ENCODE measurements at places on chromosomes 6 and 20.

GRCh38 chr20:38890497-38890818, 35.8 kb upstream of the FAM83D start:
- DNase-seq = peak; percentile 17

DNA sequence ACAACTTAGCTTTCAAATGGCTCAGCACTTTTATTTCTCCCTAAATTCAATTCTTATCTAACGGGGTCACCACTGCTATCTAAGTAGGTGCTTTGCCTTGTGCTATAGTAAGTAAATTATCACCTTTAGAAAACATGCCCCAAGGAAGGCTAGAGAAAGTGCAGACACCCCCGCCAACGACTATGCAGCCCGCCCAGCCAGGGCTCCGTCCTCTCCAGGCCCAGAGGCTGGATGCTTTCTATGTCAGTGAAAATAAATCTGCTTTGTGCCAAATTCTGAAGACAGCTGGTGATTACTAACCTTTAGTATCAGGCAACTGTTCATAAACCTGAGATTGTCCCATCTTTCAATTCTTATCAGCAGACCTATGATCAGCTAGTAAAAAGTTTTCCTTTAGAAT, 14.3 kb downstream of the KIAA0319 start:
- no peak for DNase-seq

DNA sequence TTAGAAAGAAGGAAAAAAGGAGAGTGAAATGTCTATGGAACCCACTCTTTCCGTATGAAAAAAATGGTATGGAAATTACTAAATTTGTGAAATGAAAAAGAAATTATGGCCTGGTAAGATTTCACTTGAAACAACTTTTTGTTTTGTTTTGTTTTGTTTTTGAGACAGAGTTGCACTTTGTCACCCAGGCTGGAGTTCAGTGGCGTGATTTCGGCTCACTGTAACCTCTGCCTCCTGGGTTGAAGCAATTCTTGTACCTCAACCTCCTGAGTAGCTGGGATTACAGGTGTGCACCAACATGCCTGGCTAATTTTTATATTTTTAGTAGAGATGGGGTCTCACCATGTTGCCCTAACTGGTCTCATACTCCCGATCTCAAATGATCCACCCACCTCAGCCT, 17.8 kb upstream of the GSTA5 start:
- DNase-seq = no peak

GRCh38 chr6:36636283-36636682, 42.1 kb downstream of the SRSF3 start:
- DNase-seq = no peak

GRCh38 chr20:20896606-20897005, 184.2 kb upstream of the RALGAPA2 start:
- no peak for DNase-seq

- DNase-seq = no peak
These were observed 166.3 kb upstream of the SULF2 start for GRCh38 chr20:47951521-47951971.

- no peak for DNase-seq
These were observed 54.6 kb downstream of the GMPR start for GRCh38 chr6:16292942-16293341.

- DNase-seq = no peak
These were observed 14.8 kb downstream of the CDS2 start for GRCh38 chr20:5141615-5142014.

GRCh38 chr6:168127384-168127868, 48.4 kb upstream of the FRMD1 start:
- no peak for DNase-seq

DNA sequence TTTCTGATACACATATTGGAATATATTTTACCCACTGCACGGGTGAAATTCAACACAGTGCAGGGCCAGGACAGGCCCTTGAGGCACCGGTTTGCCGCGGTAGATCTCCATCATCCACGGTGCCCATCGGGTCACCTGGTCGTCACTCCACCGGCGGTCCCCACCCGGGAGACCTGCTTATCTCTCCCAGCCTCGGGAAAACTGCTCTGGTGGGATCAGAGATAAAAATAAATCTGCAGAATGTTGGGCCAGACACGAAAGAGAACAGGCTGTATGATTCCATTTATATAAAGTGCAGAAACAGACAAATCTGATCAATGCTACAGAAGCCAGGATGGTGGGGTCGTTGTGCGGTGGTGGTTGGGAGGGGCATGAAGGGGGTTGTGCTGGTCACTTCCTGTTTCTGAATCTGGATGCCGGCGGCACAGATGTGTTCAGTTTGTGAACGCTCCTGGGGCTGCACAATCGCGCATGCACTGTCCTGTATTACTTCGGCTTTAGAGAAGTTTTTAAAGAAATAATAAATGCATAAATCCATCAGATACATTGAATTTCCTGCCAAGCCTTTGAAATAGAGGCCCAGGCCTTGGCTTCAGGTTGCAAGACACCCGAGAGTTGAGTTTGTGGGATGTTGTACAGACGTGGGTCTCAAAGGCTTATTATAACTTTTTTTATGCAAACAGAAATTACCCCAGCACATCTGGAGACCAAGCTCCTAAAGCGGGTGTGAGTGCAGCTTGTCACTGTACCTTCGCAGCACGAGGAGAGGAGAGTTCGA, 54.3 kb downstream of the ANKRD60 start:
- DNase-seq = no peak

GRCh38 chr6:126094411-126094810, 108.1 kb downstream of the TRMT11 start:
- DNase-seq = no peak

GRCh38 chr6:100726666-100727065, 154.5 kb downstream of the ASCC3 start:
- DNase-seq = no peak

DNA sequence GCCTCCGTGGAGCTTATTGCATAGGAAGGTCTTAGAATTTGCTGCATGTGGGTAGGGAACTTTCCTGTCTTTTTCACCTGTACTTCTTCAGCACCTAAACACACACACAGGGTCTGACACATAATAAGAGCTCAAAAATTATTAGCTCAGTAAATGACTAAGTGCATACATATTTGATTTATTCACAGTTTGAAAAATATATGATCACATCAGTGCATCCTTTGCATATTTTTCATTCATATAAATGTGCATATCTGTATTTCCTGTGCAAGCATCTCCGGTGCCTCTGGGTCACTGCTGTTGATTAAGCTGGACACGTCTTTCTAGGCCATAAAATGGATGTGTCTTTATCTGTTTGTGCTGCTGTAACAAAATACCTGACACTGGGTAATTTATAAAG, 234.7 kb downstream of the UST start:
- DNase-seq = no peak

DNA sequence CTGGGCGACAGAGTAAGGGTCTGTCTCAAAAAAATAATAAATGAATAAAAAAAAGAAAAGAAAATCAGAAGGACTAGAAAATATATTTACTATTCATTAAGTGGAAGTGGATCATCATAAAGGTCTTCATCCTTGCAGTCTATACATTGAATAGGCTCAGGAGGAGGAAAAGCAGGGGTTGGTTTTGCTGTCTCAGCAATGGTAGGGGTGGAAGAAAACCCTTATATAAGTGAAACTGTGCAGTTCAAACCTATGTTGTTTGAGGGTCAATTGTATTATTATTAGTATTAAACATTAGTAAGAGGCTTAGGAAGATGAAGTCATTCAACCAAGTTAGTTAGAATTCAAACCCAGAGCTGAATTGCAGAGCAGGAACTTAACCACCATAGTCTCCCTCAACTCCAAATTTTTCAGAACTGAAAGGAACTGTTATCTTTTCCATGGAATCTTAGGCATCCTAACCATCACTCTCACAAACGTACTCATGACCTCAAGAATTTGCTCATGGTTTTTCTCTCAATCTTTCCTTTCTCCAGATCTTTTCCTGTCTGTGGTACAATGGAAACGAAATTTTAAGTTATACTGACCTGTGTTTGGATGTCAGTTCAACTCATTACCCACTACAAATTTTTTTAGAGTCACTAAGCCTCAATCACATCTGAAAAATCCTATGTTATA, 7.7 kb upstream of the SMIM13 start:
- no peak for DNase-seq

DNA sequence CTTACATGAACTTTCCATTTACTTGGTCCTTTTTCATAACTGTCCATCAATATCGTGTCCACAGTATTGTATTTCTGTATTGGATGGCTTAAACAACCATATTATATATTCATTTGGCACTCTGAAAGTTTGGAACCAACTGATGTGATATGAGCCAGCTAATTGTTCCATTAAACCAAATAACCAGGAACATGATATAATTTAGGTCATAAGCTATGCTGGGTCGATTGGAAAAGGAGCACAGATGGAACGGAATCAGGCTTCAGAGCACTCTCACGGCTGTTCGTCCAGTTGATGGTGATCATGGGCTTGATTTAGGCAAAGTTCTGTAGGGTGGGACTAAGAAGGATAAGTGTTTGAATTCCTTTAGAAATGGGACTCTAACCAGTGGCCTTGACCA, 142.7 kb downstream of the DNAH8 start:
- no peak for DNase-seq

DNA sequence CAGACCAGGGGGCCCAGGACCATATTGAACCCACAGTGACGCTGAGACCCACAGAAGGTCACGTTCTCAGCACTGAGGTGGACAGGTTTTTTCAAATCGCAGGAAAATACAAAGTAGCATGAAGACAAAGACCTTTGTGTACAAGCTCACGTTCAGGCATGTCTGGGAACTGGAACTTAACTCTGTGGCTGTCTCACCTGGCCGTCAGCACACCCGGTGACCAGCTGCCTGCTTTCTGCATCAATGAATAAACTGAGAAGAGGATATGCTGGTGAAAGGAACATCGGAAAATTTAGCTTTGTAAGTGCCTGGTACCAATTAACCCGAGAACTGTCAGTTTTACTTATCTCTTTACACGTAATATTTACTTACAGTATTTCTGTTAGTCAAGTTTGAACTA, 36.5 kb downstream of the WDR27 start:
- DNase-seq = no peak

GRCh38 chr6:163080228-163080627, 334.3 kb upstream of the QKI start:
- no peak for DNase-seq

GRCh38 chr6:37137201-37138090, 32.5 kb upstream of the PIM1 start:
- peak; percentile 69 for DNase-seq

GRCh38 chr6:85049282-85049681, 284.9 kb upstream of the TBX18 start:
- no peak for DNase-seq

DNA sequence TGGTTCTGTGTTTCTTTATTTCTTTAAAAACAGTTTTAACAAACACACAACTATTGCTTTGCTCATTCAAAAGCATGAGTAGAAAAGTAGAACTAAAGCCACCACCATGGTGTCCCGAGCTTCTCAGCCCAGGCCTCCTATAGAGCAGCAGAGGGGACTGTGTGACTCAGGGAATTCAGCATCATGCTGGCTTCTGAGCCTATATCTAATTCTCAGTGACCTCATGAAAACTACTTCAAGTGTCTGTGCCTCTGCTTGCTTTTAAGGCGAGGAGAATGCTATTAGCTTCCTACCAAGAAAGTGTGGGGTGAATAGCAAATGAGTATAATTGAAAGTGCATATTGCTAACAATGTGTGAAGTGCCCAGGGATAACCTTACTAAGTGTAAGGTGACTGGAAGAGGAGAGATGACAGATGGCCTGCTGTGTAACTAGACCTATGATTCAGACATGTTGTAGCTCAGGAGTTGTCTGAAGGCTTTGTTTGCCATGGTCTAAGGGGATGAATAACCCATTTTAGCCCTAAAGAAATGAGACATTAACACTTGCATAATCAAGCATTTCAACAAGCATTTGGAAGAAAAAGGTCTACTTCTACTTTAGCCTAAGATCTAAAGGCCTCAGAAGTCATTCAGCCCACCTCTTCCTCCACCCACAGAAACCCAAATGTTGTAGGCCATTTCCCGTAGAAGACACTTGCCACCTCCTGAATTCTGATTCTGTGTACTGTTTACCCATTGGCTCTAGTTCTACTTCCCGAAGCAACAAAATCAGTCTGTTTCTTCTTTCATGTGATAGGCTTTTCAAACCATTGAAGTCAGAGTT, 121.5 kb upstream of the ARG1 start:
- DNase-seq = no peak
